SK-N-DZ (cell line): ENCODE measurements at places on chromosomes 3 and 15.

- no peak for DNase-seq
These were observed 70.7 kb upstream of the NEDD4 start for GRCh38 chr15:56064152-56064551.

DNA sequence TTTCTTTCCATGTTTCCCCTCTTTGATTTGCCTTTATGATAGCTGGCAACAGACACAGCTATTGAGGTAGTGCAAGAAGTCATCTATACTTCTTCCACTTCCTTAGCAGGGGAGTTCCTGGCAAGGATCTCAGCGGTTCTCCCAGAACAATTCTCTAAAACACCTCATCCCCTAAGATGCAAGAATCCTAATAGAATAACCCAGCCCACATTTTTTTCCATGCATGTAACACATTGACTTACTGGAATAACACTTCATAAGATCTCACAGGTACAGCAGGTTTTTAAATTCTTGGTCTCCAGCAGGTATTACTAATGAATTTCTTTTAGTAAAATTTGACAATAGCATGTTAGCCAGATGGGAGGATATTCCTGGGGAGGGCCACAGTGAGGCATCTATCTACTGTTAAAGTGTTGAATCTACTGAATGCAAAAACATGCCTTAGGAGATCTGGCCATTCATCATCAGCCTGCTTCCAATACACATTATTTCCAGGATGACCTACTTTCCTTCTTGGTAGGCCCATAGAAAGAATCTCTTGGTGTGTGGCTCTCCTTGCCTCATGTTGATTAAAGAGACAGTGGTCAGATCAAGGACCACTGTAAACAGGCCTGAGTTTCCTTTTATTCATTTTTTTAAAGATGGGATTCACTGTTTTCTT, 78.5 kb downstream of the RAD18 start:
- no peak for DNase-seq

- DNase-seq = no peak
These were observed 887.4 kb upstream of the EPHA6 start for GRCh38 chr3:95926904-95927501.

GRCh38 chr3:98325055-98325454, 28.6 kb upstream of the OR5K4 start:
- DNase-seq = no peak

- DNase-seq = no peak
These were observed 5.2 kb upstream of the RLBP1 start for GRCh38 chr15:89226359-89227221.

- no peak for DNase-seq
These were observed 693.1 kb upstream of the NECTIN3 start for GRCh38 chr3:110378481-110378880.

DNA sequence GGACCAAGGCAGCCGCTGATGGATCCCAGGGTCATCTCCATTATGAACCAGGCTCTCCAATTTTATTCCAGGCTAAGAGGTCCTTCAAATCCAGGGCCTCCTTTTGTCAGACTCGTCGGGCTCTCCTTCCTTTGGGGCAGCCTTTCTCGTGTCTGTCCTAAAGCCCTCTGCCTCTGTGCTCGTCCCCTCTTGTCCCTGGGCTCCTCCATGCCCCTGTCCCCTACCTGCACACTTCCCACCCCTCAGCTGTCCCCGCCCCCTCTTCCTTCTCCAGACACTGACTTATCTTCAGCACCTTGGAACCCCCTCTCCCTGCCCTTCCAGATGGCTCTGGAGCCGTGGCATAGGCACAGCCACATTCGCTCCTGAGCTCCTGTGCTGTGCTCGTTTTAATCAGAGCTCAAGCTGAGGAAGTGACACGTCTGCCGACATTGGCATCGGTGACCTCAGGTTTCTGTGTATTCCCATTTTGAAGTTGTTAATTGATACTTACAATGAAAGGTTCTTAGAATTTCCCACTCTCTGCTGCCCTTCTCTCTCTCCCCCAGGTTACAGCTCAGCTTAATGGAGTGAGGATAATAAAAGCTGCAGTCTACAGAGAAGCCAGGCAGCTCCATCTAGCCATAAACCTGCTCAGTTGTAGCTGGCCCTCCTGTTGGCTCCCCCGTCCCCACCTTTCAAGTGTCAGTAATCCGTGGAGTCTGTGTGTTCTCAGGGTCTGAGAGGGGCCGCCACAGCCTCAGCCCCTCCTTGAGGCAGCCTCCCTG, 51.1 kb upstream of the SEC22A start:
- DNase-seq = no peak

DNA sequence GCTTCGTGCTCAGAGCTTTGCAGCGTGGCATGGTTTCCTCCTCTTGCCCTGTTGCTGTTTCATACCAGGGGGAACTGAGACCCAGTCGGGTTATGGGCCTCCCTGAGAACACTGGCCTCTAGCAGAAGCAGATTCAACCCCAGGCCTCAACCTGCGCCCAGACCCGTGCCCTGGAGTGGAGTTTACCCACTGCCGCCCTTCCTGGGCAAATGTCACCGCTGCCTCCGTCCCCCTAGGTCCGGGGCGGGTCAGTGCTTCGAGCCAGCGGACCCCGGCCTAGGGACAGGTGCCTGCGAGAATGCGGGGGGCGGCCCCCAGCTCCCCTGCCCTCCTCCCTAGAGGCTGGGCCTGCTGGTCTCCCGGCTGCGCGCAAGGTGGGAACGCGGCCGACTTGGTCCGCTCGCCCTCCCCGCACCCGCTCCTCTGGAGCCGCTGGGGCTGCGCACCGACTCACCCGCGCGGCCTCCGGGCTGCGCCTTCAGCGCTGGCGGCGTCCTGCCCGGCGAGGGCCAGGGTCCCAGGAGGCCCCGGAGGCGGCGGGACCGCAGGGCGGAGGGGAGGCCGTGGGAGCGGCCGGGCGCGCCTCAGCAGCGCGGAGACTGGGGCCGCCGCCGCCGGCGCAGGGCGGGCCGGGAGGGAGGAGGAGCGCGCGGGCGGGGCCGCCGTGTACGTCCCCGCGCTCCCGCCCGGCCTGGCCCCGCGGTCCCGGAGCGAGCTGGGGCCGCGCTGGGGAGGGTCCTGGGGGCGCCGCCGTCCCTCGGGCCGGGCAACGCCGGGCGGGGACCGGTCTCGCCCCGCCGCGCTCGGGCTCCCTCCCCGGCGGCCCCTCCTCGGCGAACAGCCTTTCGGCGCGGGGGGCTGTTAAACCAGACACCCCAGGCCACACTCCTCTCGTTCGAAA, at the start of gene PIGZ:
Gene PIGZ, minus strand, starts transcription at position 601 of the 901 bp plus-strand sequence. CDS start 16,802 bp downstream, outside the sequence.
- no peak for DNase-seq

GRCh38 chr3:14793126-14793857, 25.5 kb upstream of the FGD5 start:
- no peak for DNase-seq
